ENCODE measurements at places on chromosomes 12 and 14.

GRCh38 chr12:103639983-103640382 lies 52.9 kb downstream of the STAB2 start:
- DNase-seq = no peak

GRCh38 chr12:70330158-70330557 lies 35.9 kb upstream of the KCNMB4 start:
- DNase-seq = no peak

DNA sequence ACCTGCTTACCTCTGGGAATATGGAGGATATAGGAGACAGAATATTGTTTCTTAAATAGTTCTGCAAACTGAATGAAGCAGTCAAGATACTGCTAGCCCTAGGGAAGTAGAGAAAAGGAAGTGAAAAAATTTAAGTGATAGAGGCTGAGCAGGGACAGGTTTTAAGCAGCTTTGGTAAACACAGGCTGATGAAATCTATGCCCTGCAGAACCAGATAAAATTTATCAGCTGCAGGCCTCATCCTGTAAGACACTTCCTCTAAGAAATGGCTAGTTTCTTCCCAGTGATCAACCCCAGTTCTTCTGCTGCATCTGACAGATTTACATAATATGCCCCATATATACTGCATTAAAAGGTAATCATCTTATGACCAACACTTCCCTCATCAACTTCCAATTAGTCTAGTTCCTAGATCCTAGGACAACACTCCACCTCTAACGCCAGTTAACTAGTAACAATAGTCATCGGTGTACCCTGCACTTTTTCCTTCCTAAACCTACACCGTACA lies 1.3 kb upstream of the ESYT1 start:
- DNase-seq = no peak

- no peak for DNase-seq
Observed at GRCh38 chr12:74889563-74890236, 319.9 kb downstream of the KCNC2 start.

- no peak for DNase-seq
Observed at GRCh38 chr14:63951429-63951828, 98.6 kb downstream of the SYNE2 start.

DNA sequence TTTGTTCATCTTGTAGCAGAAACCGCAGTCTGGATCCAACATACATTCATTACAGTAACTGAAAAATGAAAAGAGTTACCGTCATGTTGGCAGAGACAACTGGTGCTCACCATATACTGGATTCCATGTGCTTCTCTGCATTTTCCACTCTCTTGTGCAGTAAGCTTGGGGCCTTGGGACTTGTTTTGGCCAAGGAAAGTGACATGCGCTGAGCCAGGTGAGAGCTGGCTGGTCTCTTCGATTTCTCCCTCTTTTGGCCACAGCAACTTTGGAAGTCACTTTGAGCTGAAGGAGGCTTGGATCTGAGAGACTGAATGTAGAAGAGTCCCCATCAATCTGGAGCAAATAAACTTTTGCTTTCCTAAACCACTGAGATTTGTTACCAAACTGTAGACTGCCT lies 210.6 kb upstream of the ABCD2 start:
- no peak for DNase-seq

DNA sequence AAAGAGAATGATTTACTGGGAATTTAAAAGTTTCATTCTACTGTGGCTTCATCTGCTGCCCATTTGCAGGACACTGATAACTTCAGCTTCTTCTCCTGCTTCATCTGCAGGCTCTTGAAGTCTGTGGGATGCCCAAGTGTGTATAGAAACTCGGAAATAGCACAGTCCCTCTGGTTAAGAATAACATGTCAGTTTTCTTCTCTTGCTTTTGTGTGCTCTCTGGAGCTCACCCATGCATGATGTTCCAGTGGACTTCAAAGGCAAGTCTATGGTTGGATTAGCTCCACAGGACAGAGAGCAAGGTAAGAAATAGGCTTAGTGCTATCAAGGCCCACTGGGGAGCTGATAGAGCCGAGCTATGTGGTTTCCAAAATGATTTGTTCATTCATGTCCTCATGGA lies 13.7 kb downstream of the RMST start:
- DNase-seq = no peak

GRCh38 chr14:100733152-100733850 lies 6.6 kb downstream of the DLK1 start:
- DNase-seq = peak; percentile 51

- DNase-seq = no peak
Observed at GRCh38 chr14:101351769-101352168, 209.5 kb upstream of the DIO3 start.

GRCh38 chr12:71010143-71010479 lies 89.6 kb upstream of the PTPRR start:
- no peak for DNase-seq

DNA sequence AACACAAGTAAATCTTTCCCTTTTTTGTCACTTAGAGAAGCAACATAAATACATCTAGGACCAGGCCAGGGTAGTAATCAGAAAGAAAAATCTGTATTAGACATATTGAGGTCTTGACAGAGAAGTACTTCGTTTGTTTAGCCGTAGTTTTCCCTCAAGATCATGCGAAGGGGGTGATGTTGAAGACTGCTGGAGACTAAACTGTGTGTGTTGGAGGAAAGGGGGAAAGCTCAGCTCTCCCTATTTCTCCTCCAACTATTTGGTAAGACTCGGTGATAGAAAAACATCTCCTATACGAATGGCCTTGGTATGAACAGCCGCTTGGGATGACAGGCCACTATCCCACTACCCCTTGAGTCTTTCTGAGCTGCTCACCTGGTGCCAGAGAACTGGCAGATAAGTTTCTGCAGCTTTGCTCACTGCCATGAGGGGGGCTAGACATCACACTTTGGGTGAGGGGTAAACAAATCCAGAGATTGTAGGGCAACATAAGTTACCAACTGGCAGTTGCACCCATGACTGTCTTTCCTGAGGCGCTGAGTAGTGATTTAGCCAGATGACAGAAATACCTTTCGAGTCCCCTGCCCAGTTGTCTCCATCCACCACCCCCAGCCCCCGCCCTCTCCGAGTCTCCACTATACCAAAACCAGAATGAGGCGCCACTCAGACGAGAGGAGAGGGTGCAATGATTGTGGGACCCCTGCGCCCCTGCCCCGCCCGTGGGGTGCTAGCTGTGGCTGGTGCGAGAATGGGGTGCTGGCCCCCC lies 685 bp downstream of the VAMP1 start:
- DNase-seq = peak; percentile 49

DNA sequence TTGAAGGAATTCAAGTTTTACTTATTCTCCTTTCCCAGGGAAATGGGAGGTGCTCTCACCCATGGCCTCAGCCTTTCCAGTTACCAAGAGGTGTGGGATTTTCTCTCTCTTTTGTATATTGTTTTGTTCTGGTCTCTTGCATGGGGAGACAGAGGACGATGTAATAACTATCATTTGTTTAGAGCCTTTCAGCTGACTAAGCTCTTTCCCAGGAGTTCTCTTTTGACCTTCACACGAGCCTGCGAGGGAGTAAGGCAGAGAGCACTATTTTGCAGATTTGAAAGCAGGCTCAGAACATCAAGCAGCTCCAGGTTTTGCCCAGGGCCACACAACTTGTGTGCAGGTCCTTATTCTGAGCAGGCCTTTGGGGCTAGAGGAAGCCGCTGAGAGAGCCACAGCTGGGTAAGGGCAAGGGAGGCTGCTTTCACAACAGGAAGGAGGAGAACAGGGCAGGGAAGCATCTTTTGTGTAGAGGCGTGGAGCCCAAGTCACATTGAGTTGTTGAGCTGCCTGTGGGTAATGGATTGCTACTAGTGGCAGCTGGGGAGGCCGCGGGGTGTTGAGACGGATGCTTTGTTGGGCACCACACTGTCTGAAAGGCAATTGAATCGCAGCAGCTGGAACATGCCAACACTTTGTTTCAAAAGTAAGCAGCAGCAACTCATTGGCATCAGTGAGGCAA lies 116.2 kb downstream of the PRMT8 start:
- peak; percentile 75 for DNase-seq

DNA sequence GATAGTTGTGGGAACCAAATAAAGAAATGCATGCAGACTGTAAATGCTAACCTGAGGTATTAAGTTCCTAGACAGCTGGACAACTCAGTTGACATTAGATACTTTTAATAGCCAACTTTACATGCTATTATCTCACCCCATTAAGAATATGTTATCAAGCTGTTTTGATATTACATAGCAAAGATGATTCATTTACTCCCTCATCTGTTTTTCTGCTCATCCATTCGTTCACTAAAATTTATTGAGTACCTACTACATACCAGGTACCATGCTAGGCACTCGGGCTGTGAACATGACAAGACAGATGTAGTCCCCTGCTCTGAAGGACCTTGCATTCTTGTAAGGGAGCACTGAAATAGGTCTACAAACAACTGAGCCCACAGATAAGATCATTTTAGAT lies 192.4 kb downstream of the DACT1 start:
- no peak for DNase-seq

GRCh38 chr14:92902726-92903125 lies 20.2 kb upstream of the CHGA start:
- no peak for DNase-seq

DNA sequence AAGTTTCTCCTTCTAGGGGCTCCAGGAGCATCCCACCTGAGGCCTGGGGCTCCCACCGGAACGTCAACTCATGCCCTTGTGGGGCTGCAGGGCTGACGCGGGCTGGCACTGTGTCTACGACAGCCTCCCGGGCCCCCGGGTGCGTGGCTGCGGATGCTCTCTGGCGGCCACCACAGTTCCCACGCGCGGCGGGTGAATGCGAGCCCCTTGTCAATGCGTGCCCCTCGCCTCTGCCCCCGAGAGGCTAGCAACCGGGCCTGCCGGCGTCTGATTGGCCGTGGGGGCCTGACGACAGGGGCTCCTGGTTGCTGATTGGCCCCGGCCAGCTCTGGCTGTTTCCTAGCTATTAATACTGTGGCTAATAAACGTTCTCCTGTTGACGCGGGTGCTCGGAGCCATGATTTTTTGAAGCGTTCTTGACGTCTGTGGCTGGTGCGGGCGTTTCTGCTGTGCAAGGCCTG lies 1.8 kb upstream of the MEG3 start:
- no peak for DNase-seq

GRCh38 chr12:99436584-99436983 lies 211.0 kb upstream of the GARIN6 start:
- no peak for DNase-seq

- no peak for DNase-seq
Observed at GRCh38 chr12:65657635-65658034, 166.6 kb upstream of the HMGA2 start.

DNA sequence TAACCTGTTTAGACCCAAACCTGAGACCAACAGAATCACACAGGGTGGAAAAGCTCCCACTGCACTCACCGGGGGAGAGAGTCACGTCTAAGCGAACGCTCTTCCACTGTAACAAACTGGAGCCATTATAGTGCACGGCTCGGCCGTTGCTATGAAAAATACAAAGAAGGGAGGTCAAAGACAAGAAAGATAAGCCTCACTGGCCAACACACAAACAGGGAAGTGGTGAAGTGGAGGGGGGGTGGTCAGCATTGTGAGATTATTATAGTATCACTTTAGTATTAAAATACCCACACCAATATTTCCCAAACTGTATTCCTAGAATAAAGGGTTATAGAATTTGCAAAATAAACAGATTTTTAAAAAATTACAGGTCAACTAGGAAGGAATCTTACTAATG lies 90.9 kb downstream of the TRAFD1 start:
- DNase-seq = no peak

GRCh38 chr14:56709201-56709600 lies 101.1 kb downstream of the OTX2 start:
- DNase-seq = no peak

GRCh38 chr12:131592972-131593371 lies 117.9 kb upstream of the SFSWAP start:
- no peak for DNase-seq

- no peak for DNase-seq
Observed at GRCh38 chr12:51240971-51241370, 2.3 kb downstream of the DAZAP2 start.

DNA sequence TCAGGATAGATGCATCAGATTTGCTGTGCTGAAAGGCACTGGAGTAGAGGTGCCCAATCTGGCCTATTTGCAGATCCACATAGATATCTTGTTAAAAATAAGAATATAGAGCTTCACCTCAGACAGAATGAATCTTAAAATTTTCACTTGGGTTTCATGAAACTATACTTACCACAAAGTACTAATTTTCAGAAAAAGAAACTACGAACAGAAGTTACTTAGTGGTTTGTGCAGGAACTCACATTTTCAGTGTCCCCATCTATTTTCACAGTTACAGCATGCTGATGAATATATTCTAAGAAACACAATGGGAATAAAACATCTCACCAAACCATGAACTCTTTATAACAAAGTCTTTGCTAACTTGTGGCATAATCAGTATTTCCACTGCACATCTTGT lies 449.4 kb downstream of the RERGL start:
- no peak for DNase-seq

DNA sequence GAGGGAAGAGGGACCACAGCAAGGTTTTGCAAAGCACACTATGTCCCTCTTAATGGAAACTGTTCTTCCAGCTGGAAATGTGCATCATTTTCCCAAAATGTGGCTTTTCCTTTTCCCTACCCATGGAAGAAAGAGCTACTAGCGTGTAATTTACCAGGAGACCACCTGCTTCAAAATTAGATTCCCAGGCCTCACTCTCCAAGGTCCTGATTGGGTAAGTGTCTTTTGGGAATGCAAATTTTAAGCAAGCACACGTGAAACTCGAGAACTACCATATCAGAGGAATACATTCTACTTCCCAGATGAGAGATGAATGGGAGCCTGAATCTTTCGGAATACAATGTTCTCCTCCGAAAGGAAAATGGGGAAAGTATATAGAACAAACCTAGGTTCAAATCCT lies 201.6 kb upstream of the NOS1 start:
- DNase-seq = no peak

GRCh38 chr14:35374263-35374712 lies 30.3 kb downstream of the NFKBIA start:
- no peak for DNase-seq

GRCh38 chr14:62001963-62002362 lies 239.7 kb downstream of the SNAPC1 start:
- no peak for DNase-seq

DNA sequence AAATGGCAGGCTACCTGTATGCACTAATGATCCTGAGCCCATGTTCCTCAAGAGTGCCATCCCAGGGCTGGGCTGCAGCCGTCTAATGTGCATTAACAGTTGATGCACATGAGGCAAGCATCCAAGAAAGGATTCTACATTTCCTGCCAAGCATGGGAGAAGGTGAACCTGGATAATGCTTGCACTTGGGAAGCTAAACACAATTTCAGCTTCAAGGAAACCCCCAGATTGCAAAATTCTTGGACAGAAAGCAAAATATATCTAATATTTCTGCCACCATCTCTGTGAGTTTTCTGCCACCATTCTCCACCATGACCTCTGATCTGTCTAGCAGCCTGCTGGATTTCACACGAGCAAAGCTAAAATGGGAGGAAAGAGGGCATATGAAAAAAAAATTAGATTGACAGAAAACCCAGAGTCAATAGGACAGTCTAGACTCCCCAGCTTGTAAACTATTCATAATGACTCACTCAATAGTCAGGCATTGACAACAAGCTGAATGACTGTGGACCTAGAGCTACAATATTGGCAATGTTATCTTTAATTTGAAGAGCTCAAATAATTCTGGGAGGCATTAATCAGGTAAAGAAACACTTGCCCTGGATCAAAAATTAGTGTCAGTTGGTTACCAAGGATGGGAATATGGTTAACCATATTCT lies 91.9 kb upstream of the BCL2L14 start:
- DNase-seq = no peak

- no peak for DNase-seq
Observed at GRCh38 chr12:126397071-126397581, 1331.9 kb downstream of the AACS start.

Measured in NCI-H345 (cell line).